Stimulated activated CD8-positive, alpha-beta memory T cell treated with anti-CD3 and anti-CD28 coated beads, Interleukin-2, amount 100 ng/mL, for 1 hour (primary cell): ENCODE measurements at places on chromosomes 5 and 9.

DNA sequence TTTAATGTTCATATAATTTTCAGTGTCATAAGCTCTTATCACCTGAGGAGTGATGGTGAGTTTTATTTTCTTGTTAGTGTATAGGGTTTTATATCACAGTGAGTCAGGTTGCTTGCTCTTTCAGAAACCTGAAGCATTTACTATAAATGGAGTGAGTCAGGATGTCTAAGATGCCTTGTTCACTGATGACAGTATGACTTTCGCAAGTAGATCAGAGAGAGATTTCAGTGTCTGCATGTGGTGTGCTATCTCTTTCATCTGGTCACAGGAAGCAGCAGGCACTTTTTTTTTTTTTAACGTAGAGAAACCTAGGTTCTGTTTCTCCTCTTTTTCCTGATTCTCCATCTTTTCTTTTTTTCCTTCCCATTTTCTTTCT, 237.1 kb downstream of the DMRTA1 start:
- DNase-seq: no peak

DNA sequence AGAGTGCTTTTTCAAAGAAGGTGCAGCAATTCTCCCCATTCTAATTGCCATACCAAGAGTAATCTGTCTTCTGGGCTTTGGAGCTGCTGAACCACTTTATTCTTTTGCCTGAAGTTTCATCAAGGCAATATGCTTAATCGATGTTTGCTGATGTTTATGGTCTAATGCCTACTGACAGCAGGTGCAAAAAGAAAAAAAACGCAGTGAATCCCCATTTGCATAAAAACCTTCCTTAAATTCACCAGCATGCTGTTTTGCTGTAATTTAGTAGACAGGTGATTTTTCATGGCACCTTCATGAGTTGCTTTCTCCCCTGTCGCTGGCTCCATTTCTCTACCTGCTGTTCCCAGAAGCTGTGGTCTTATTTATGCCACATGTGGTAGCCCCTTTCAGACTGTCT, 83.1 kb upstream of the MAST4 start:
- DNase-seq: no peak

DNA sequence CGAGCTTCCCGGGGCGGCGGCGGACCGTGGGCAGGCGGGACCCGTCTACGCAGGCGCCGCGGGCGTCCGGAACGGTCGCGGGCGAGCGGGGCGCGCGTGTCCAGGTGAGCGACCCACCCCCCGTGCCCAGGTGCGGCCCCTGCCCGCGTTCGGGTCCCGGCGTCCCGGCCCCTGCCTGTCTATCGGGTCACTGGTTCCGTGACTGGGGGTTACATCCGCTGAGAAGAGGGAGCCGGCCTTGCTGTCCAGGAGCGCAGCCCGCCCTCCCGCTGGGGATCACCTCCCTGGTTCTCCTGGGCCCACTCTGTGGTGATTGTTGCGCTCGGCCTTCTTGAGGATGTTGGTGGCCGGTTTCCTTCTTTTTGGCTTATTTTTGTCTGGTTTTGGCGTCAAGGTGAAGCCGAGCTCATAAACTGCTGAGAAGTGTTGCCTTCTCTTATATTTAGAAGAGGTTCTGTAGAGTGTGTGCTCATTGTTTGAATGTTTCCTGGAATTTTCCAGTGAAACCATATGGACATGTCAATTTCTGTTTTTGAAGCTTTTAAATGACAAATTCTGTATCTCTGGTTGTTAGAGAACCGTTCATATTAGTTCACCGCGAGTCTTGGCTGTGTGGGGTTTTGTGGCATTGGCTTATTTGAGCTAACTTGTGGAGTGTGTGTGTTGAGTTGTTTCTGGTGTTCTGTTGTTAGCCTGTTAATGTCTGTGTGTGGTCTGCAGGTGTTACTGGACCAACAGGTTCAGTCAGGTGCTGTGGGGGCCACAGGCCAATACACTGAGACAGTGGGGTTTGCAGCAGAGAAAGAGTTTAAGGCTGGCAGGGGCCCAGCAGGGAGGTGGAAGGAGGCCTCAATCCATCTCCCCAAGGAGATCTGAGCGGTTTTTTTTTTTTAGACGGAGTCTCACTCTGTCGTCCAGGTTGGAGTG, 621 bp downstream of the CEP72 start:
- DNase-seq: no peak

DNA sequence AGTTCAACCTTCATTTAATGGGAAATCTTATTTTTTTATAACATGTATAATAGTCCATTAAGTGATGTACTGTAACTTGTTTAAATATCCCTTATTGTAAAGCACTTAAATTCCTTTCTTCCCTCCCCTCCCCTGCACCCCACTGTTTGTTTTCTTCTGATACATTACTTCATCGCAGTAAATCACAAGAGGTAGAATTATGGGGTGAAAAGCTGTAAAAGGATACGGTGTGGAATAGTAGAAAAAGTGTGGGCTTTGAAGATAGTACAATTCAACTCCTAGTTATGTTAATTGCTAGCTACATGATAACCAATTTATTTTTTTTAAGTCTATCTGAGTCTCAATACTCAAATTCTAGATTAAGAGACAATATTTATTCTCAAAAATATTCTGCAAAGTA, 41.9 kb upstream of the MACIR start:
- no peak for DNase-seq

GRCh38 chr5:76542887-76543690, 80.1 kb downstream of the F2RL2 start:
- DNase-seq: peak; percentile 33

- DNase-seq: no peak
Measured at GRCh38 chr5:172147857-172148256, 40.2 kb downstream of the STK10 start.

DNA sequence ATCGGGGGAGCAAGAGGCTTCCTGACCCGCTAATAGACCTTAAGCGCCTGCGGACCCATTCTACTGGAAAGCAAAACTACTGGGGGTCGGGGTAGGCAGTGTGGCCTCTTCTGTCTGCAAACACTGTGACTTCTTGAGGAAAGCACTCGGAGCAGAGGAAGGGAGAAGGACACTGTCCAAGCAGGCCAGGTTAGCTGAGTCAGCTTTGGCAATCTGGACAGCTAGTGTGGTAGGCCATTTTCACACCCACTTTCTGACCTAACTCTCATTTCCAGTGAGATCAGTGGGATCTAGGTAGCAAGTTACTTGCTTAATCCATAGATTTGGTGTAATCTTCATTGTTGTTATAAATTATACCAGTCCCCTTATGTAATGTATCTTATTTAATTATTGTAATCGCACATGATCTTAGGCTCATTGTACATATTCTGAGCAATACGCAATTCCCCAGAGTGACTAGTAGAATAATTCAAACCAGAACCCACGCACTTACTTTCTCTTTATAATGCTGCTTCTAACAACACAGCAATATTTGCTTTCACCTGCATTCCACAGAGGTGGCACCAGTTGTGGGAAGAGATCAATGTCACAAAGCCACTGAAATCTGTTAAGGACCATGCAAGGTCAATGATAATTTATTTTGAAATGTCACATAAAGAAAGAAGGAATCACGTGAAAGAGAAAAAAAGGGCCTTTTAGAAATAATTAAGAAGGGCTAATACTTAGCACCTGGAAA, 82.9 kb downstream of the NREP start:
- no peak for DNase-seq

DNA sequence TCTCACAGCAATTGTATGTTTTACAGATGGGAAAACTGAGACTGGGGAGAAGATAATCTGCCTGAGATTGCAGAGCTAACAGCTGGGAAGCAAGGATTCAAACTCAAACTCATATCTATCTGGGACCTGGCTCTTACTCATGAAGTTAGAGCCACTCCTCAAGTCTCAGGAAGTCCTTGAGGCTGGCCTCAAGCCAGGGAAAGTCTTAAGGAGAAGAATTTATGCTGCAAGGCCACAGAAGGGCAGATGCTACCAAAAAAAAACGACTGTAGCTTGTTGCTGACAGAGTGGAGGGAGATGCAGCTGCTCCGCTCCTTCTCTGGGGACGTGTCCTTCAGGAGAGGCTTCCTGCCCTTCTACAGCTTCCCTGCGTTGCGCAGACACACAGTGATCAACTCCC, 39.8 kb downstream of the BARHL1 start:
- no peak for DNase-seq

- DNase-seq: no peak
Measured at GRCh38 chr5:150661086-150661485, at the start of gene MYOZ3. Gene MYOZ3 (plus strand): TSS chr5:150661251. CDS start chr5:150662942, 1,691 bp downstream.

DNA sequence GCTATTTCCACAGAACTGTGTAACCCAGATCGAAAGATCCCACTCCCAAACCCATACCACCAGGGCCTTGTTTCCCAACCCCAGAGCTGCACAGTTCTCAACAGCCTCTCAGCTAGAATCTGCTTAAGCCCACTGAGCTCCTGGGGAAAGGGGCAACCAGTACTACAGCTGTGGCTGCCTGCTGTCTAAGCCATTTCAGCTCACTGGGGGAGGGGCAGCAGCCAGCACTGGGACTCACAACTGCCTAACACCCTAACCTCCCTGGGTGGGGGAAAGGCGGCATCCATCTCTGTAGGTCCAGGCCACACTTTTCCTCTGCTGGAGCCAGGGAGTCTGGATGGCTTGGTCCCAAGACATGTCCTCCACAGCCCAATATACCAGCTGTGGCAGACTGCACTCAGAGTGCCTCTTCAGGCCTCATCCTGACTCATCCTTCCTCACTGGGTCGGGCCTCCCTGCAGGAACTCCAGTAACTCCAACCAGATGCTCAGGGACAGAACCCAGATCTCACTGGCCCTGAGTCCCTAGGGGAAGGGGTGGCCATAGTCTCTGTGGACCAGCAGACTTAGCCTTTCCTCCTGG, 241.4 kb downstream of the HINT1 start:
- no peak for DNase-seq

GRCh38 chr5:106907979-106908378, 762.8 kb downstream of the EFNA5 start:
- no peak for DNase-seq

DNA sequence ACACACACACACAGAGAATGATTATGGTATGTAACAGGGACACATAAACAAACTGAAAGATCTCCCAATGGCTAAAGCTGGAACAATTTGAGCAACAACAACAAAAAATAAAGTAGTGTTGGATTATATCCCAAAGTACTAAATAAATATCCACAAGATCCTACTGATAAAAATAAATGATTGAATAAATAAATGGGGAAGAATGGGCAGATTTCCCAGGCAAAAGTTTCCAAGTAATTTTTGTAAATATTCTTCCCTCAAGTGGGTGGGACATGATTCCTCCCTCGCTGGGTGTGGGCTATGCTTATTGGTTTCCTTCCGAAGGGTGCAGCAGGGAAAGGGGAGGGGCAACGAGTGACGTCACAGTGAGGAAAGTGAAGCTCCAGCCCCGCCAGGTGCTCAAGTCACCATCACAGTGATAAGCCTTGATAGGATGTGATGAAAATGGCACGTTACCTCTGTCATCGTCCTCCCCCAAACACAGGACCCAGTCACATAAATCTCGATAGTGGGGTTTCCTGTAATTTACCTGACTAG, 295.3 kb downstream of the DRD1 start:
- no peak for DNase-seq

- no peak for DNase-seq
Measured at GRCh38 chr5:31733371-31733770, 94.4 kb downstream of the PDZD2 start.

GRCh38 chr5:64147849-64148441, 17.7 kb upstream of the RNF180 start:
- DNase-seq: no peak

GRCh38 chr5:36701085-36701698, 94.8 kb downstream of the SLC1A3 start:
- DNase-seq: no peak

DNA sequence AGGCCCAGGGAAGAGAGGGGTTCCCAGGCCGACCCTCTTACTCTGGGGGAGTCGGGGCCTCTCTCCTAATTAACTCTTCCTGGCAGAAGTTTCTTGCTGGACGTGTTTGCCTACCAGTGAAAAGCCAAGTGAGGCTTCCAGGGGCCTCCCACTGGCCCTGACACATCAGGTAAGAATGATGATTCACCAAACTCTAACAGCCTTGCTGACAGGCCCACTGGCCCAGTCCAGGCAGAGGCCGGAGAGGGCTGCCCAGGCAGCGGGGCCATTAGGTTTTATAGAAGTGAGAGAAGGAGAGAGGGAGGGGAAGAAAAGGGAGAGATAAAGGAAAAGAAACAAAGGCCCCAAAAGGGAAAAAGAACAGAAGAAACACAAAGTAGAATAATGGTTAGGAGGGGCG, 50.8 kb upstream of the FOXE1 start:
- no peak for DNase-seq

DNA sequence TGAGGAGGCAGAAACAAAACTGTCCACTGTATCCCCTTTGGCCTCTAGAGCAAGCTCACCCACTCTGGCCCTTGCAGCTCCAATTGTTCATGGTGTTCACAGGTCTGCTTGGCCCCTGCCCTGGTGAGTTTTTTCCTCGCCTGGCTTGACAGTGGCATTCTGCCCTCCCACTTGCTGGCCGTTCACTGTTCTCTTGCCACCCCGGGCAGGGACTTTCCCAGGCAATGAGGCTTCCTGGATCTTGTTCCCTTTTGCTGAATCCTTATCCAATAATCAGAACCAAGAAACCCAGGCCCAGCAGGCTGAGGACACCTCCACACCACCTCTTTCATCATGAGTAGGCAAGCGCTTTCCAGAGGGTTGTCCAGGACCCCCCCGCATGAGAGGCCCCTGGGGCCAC, 31.2 kb downstream of the ZNF618 start:
- DNase-seq: no peak

- no peak for DNase-seq
Measured at GRCh38 chr5:36614657-36615308, 8.4 kb downstream of the SLC1A3 start.

- no peak for DNase-seq
Measured at GRCh38 chr5:87413343-87413645, 564 bp upstream of the CCNH start.

DNA sequence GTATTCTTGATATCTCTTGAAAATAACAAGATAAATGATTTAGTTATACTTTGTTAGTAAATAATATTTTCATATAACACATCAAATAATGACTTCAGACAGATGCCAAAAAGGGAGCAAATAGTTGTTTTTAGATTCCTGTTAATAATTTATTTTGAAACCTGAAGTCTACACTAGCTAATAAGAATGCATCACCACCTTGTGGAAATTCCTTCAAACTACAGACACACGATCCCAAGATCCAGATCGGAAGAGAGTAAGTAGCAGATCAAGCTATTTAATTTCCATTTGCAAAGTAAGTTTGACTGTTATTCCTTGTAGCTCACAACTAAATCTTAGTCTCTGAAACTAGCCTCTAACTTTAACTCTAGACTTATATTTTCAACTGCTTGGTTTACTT, 35.5 kb upstream of the ISL1 start:
- DNase-seq: no peak

GRCh38 chr9:37902796-37903646, 906 bp downstream of the SLC25A51 start:
- no peak for DNase-seq

GRCh38 chr9:118029425-118029824, 325.2 kb downstream of the TLR4 start:
- no peak for DNase-seq

DNA sequence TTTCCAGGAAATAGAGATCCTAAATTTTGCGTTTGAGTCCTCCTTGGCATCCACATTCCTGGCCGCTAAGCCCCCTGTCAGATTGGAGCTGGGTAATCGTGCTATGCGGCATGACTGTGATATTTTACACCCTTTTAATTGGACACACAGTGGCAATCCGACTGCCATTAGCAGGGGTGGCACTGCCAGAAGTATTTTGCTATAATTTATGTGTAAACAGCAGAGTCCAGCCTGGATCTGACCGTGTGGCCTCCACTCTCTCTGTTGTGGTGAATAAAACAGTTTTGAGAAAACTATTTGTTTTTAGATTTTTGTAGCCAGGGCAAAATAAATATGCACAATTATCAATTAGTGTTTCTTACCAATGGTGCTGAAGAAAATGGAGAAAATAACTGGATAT, 281.0 kb upstream of the IRX2 start:
- DNase-seq: no peak
